ENCODE measurements at places on chromosomes 13 and 19. TPM values are rescaled to one million over a fixed set of nuclear protein-coding genes. Genes with fewer than 3 reads are reported as not detected.

DNA sequence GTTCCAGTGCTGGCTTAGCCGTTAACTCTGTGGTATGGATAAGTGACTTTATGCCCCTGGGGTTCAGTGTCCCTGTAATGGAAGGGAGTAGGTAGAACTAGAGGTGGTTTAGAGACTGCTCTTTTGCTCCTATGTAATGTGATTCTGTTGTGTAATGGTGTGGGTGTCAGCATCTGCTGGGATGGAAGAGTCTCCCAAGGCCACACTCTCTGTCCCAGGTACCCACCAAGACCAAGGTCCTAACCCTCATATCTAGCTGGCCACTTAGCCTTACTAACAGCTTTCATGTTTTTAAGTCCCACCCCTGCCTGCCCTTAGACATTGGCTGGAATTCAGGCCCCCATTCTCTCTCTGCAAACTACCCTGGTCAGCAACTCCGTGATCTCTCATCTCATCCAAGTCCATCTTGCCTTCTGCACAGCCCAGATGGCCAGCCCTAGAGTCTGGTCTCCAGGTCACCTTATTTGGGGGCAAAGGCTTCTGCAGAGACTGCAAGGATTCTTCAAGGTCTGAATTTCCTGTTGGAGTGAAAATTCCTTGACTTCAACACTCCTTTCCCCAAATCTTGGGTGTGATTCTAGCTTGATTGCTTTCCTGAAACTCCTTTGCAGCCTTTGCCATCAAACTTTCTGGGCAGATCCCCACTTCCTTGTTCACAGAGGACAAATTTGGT, 48.4 kb downstream of the SERP2 start:
- DNase-seq, result no peak

Gene SPACA4
- total RNA-seq, result not detected

Gene CYP4F2
- not detected for total RNA-seq

DNA sequence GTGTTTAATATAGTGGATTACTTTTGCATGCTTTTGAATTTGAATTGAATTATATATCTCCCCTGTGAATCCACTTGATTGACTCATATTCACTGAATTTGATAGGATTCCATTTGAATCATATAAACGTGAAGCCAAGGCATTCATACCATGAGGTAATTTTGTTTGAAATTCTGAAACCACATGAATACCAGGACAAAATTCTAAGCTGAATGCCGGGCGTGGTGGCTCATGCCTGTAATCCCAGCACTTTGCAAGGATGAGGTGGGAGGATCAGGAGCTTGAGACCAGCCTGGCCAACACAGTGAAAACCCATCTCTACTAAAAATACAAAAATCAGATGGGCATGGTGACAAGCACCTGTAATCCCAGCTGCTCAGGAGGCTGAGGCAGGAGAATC, 4.4 kb downstream of the ZNF793 start:
- no peak for DNase-seq

DNA sequence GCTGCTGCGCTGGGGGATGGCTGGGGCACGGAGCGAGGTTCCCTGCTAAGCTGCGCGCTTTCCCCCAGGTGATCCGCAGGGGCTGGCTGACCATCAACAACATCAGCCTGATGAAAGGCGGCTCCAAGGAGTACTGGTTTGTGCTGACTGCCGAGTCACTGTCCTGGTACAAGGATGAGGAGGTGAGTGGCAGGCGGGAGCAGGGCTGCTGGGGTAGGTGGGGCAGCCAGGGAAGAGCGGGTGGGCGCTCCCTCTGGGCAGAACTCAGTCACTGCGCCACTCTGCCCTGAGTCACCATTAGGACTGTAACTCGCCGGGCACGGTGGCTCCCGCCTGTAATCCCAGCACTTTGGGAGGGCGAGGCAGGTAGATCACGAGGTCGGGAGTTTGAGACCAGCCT, 23.8 kb downstream of the TMED1 start:
- DNase-seq, result no peak
